Activated CD8-positive, alpha-beta memory T cell treated with anti-CD3 and anti-CD28 coated beads, Interleukin-2, amount 10 ng/mL, durations not matched to agents 7 days and 5 days (primary cell): ENCODE measurements at places on chromosomes 6 and 20. TPM values are rescaled to one million over a fixed set of nuclear protein-coding genes. Genes with fewer than 3 reads are reported as not detected.

- H3K27me3 ChIP-seq, result no peaks in the 10 kb centered on the region
- DNase-seq, result peak; percentile 81
- peak within 1 kb of the TSS; percentile 95 for H3K27ac ChIP-seq
- H3K4me3 ChIP-seq, result peak within 1 kb of the TSS; percentile 94
Measured at GRCh38 chr6:391559-392440, at the start of gene IRF4. TSS of gene IRF4 (plus strand) at chr6:391752. CDS start at chr6:393153, 1,401 bp downstream.

DNA sequence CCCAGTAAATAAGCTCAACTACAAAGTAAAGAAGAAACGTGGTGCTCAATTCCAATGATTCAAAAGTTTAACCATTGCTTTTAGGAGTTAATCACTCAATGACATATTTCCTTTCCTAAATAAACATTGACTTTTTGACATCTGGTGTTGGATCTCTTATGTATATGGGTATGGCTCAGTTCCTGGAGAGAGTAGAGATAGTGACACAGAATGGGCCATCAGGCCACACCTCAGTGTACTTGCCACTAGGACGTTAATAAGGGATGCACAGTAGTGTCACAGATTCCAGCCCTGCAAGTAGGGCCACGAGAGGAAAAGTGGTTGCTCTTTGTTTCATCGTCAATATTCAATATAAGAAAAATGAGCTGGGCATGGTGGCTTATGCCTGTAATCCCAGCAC lies 48.9 kb upstream of the TXNDC5 start:
- H3K36me3 ChIP-seq, result no peaks in the 10 kb centered on the region
- H3K27me3 ChIP-seq, result peaks cover 13% of the 10 kb centered on the region
- no peak overlapping the region for H3K4me3 ChIP-seq
- no peak overlapping the region for H3K27ac ChIP-seq
- peaks cover 4% of the 10 kb centered on the region for H3K4me1 ChIP-seq

GRCh38 chr6:37830225-37830624 lies 10.7 kb downstream of the ZFAND3 start:
- peaks cover 25% of the 10 kb centered on the region for H3K36me3 ChIP-seq
- H3K4me3 ChIP-seq, result no peak overlapping the region
- no peak overlapping the region for H3K27ac ChIP-seq
- peaks cover 38% of the 10 kb centered on the region for H3K4me1 ChIP-seq
- no peak for DNase-seq

DNA sequence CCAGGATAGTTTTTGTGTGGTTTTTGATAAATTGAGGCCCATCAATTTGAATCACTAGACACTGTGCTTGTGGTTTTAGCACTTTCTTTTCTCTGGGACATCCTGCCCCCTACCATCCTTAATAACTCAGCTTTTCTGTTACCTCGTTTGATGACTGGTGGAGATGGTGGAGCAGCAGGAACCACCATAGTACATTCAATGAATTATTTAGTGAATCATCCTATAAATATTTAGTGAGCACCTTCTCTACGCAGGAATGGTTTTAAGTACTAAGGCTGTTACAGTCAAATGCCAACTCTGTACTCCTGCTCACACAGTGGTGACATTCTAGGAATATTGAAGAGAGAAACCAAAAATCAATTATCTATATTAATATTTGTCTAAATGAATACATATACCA lies 585.2 kb downstream of the HAO1 start:
- H3K36me3 ChIP-seq, result no peaks in the 10 kb centered on the region
- no peak for DNase-seq
- H3K4me1 ChIP-seq, result no peaks in the 10 kb centered on the region
- no peak overlapping the region for H3K4me3 ChIP-seq
- H3K27me3 ChIP-seq, result no peaks in the 10 kb centered on the region

Gene RIPOR2
- total RNA-seq, result 53.4 TPM

Gene CALHM6
- 3.8 TPM for total RNA-seq

Gene ANKRD66
- not detected for total RNA-seq
